SHP77 (cell line): ENCODE measurements at places on chromosomes 13 and 19.

GRCh38 chr13:28718196-28718542, 601 bp downstream of the SLC46A3 start:
- DNase-seq, result no peak

DNA sequence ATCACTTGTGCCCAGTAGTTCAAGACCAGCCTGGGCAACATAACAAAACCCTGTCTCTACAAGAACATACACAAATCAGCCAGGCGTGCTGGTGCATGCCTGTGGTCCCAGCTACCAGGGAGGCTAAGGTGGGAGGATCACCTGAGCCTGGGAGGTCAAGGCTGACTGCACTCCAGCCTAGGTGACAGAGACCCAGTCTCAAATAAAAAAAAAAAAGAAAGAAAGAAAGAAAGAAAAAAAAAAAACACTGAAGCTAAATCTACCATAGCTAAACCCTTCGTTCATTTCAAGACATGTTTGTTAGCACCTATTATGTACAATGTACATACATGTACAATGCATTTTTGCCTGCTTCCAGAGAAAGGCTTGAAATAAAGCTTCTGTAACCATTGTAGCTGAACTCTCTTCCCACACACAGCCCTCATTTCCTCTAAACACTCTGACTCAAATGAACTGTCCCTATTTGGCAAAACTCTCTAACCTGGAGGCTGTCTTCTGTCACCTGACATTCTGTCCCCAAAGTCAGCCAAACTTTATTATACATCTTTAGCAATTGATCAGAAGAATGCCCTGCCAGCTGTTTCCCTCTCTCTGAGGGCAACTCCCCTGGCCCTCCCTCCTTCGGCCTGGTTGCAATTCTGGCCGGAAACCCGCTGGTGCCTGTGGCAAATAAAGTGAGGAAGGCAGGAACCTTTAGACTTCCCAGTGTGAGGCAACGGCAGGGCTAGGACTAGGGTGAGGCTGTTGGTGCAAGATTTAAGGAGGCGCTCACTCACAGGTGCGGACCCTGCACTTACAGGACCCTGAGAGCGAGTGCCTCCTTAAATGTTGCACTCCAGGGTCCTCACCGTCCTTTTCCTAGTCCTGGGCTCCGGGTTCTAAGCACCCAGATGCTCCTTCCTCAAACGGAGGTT, 1.8 kb downstream of the ETHE1 start:
- peak; percentile 16 for DNase-seq

- DNase-seq, result no peak
These were observed 15.6 kb upstream of the HMGB1 start for GRCh38 chr13:30481241-30481760.

GRCh38 chr19:29674374-29675119, 9.3 kb downstream of the PLEKHF1 start:
- DNase-seq, result no peak

GRCh38 chr19:35777086-35777841, 1.9 kb downstream of the ARHGAP33 start:
- no peak for DNase-seq

DNA sequence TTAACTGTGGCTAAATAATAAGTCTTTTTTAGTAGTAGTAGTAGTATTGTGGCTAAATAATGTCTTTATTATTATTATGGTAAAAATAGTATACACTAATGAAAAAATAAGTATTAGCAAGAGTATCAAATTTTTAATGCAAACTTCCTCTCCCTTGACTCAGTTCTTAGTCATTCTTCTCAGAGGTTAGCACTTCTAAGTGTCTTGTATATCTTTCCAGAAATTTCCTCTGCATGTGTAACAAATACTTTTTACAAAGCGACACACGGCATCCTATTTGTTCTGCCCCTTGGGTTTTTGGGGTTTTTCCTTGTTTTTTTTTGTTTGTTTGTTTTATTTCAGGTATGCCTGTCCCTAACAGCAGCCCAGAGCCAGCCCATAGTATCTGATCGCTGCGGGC, 20.9 kb downstream of the SIN3B start:
- DNase-seq, result no peak

- no peak for DNase-seq
These were observed 15.0 kb upstream of the LMO7 start for GRCh38 chr13:75621147-75621546.

DNA sequence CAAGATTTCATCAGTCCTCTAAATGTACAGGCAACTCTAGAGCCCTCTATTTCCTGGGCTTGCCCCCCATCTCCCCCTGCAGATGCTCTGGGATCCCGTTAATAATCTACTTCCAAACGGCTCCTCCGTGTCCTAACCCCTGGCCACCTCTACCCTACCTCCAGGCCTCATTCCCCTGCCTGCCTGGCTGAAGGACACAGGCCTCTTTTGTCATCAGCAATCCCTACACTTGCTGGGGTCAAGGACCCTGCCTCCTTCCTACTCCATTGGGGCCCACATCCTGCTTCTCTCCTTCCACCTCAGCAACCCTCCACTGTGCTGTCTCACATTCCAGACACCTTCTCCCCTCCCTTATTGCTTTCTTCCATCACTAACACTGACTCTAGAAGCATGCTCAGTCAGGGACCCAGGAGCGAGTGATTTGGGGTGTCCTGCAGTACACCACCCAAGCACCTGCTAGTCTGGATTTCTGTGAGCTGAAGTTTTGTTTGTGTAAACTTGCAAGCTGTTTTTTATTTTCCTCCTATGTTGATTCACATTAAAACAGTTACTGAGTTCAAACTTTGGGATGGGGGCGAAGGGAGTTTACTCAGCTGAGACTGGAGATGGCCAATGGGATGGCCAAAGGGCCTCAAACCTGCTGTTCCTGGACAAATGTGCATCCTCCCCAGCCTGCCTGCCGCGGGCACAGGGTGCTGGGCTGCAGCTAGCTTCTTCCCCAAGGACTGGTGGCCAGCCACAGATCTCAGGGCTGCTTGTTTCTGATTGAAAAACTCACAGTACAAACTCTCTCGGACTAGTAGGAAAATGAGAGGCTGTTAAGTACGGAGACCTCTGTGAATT, 314.7 kb downstream of the FOXO1 start:
- DNase-seq, result no peak

DNA sequence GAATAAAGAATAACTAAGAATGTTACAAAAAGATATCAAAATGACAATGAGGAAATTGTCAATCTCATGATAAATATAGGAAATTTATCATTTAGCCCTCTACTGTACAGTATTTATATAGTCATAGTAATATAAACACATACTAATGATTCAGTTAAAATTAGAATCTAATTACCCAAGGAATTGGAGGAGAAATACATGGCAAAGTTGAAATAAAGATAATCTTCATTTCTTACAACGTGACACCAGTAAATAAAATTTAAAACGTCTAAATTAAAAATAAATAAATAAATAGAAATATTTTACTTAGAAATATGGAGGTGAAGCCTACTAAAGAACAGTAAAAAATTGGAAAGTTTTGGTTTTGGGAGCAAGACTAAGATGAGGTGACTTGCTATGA, 2163.1 kb upstream of the PCDH20 start:
- no peak for DNase-seq

DNA sequence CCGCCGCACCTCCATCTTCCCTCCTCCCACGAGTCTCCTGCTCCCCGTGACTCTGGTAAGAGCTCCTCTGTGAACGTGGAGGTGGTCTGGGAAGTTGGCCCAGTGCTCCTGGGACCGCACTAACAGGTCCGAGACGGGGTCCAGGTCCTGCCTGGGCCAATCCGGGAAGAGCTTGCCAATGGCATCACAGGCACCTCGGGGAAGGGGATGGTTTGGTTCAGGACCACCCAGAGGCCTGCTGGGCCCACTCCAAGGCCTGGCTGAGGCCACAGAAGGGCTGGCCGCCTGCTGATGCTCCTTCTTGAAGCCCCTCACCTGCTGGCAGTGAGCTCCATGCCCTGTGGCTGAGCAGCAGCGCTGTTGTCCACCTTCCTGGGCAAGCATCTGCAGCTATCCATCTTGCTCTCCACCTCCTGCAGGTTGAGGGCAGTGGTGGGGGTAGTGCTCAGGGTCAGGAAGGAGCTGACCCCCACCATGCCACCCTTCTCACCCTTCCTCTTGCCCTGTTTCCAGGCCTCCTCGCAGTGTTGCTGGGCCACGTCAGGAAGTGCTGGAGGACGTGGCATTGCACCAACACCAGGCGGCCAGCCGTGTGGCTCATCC, 41.2 kb upstream of the TPM4 start:
- no peak for DNase-seq

- no peak for DNase-seq
These were observed 15.6 kb downstream of the SMIM24 start for GRCh38 chr19:3464587-3465235.

DNA sequence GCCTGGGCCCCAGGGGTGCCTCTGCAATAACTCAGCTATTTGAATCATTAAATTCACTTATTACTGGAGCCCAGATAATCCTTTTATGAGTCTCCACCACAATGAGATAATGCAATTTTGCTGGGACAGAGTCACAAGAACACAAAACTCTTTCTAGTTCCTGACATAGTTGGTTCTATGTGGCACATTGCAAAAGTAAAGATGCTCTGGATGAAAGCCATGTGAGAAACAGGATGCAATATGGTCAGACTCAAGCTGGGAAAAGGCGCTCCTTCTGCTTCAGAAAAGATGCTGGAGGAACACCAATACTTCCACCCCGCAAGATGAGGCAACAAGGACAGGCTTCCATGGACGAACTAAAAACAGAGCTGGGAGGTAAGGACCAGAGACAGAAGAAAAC, 5.7 kb downstream of the ANKRD27 start:
- DNase-seq, result no peak

DNA sequence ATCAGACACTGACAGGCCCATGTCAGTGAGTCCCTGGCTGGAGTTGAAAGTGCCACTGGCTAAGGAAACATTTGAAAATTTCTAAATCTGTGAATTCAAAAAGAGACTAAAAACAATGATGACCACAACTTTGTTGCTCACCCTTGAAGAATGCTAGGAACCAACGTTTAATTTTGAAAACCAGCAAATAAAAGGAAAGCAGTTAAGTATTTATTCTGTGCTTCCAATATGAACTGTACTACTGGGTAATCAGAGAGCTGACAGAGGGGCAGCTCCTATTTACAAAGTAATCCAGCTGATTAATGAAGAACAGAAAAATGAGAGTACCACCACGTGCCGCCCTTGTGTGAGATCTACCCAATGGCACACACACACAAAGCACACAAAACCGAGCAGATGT, 44.7 kb upstream of the LATS2 start:
- DNase-seq, result no peak

DNA sequence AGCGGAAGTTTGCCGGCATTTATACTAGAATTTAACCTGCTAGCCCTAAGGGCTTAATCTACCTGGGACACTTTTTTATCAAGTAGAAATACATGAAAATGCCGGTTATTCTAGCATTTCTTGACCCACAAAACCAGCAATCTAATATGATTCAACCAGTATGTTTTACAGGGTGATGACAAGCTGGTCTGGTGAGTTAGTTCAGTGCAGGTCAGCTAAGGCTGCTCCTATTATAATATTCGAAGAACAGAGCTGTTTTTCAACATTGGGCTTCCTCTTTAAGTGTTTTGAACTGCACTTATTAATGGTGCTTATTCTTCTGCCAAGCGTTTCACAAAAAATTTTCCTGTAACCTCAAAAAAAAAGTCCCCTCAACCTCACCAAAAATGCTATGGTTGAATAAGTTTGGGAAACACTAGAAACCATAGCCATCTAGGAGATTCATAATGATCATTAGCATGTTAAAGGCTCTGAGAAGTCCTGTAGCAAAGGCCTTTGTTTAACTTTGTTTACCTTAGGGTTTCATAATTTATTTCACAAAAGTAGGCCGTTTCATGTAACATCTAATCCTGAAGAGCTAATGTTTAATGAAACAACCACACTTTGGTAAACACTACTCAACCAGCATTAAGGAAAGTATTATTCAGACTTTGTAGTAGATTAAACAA, 526.6 kb downstream of the KLF12 start:
- DNase-seq, result peak; percentile 49

DNA sequence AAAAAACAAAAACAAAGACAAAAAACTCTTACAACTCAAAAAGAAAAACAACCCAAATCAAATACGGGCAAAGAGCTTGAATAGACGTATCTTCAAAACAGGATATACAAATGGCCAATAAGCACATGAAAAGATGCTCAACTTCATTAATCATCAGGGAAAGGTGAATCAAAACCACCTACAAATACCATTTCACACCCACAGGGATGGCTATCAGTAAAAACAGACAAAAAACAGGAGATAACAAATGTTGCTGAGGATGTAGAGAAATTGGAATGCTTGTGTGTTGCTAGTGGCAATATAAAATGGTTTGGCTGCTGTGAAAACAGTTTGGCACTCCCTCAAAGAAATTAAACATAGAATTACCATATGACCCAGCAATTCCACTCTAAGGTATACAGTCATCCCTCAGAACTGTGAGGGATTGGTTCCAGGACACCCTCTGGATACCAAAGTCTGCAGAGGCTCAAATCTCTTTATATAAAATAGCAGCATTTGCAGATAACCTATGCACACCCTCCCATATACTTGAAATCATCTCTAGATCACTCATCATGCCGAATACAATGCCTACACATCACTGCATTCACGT, 29.7 kb downstream of the MLLT1 start:
- no peak for DNase-seq

DNA sequence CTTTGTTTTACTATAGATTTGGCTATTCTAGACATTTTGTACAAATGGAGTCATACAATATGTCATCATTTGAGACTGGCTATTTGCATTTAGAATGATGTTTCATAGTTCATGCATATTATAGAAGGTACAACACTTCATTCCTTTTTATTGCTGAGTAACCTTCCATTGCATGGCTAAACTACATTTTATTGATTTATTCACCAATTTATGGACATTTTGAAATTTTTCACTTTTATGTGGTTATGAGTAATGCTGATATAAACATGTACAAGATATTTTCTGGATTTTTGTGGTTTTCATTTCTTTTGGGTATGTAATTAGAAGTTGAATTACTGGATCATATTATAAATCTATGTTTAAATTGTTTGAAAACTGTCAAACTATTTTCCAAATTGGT, 710.3 kb upstream of the SLITRK5 start:
- no peak for DNase-seq

DNA sequence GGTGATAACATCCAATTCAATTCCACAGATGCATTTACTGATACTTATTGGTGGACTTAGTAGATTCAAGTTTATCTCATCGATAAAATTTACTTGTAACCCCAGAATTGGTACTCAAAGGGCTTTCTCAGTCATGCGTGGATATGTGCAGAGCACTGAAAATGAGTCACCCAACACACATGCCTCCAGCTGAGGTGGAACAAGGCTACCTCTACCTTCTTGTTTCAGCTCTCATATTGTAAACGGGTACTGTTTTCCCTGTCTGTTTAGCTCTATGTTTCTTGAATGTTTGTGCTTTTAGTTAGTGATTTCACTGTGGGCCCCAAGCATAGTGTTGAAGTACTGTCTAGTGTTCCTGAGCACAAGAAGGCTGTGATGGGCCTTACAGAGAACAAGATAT, 1.5 kb downstream of the LRRC63 start:
- DNase-seq, result no peak
